ENCODE measurements at places on chromosomes 12 and 14.

- peaks cover 8% of the 10 kb centered on the region for H3K36me3 ChIP-seq
- no peak for DNase-seq
- H3K4me1 ChIP-seq, result no peaks in the 10 kb centered on the region
- H3K27me3 ChIP-seq, result peaks cover 39% of the 10 kb centered on the region
- H3K27ac ChIP-seq, result no peak overlapping the region
- H3K4me3 ChIP-seq, result no peak overlapping the region
Observed at GRCh38 chr12:15033641-15034040, 60.8 kb downstream of the PDE6H start.

DNA sequence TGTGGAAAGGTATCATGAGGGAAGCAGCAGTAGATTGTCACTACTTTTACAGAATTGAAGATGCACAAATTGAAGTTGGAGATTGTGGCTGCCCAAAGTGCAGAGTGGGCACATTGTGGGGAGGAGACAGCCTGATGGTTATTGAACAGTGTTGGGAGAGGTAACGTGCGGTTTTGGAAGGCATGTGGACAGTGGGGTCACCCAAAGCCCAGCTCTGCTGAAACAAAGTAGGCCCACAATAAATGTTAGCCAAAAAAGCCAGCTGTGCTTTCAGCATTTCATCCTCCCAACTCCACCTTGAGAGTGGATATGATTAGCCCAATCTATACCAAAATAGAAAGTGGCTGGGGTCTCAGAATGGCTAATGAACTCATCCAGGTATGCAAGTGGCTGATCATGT, 96.7 kb downstream of the TMX1 start:
- no peak overlapping the region for H3K4me3 ChIP-seq
- no peaks in the 10 kb centered on the region for H3K4me1 ChIP-seq
- H3K27ac ChIP-seq, result no peak overlapping the region
- no peaks in the 10 kb centered on the region for H3K36me3 ChIP-seq

DNA sequence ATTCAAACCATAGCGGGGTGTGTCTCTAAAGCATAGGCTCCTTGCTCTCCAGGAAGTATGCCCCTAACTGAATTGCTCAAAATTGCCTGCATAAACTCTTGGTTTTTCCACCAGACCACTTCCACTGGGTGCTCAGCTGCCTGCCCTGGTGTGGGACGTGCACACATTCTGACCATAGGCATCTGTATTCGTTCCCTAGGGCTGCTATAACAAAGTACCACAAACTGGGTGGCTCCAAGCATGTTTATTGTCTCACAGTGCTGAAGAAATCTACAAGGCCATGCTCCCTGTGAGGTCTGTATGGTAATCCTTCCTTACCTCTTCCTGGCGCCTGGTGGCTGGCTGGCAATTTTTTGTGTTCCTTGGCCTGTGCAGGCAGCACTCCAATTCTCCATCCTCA, 16.4 kb upstream of the GALNT6 start:
- no peaks in the 10 kb centered on the region for H3K36me3 ChIP-seq
- no peak overlapping the region for H3K4me3 ChIP-seq
- no peak overlapping the region for H3K27ac ChIP-seq

- no peaks in the 10 kb centered on the region for H3K27me3 ChIP-seq
- no peak overlapping the region for H3K27ac ChIP-seq
- no peaks in the 10 kb centered on the region for H3K4me1 ChIP-seq
- DNase-seq, result no peak
Observed at GRCh38 chr14:46198676-46199075, 452.9 kb downstream of the RPL10L start.

DNA sequence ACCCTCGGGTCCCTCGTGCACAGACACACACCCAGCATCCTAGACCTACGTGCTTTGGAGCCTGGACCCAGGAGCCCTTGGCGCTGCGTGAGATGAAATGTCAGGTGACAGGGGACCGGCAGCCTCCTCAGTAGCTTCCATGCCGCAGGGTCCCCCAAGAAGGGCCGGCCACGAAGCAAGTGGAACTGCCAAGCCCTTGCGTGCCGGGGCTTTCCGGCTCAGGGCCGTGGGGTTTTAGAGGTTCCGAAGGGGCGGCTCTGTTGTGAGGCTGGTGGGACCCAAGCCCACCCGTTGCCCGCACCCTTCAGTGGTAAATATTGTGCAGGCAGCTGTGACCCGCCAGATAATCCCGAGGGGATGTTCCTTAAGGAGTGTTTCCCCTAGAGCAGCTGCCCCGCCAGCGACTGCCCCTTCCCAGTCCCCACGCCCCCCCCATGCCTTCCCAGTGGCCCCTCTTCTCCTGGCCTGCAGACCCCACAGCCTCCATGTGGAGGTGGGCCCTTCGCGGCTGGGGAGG, 133.7 kb downstream of the ADGRD1 start:
- no peaks in the 10 kb centered on the region for H3K36me3 ChIP-seq
- H3K4me3 ChIP-seq, result no peak overlapping the region
- DNase-seq, result no peak
- H3K27ac ChIP-seq, result no peak overlapping the region

DNA sequence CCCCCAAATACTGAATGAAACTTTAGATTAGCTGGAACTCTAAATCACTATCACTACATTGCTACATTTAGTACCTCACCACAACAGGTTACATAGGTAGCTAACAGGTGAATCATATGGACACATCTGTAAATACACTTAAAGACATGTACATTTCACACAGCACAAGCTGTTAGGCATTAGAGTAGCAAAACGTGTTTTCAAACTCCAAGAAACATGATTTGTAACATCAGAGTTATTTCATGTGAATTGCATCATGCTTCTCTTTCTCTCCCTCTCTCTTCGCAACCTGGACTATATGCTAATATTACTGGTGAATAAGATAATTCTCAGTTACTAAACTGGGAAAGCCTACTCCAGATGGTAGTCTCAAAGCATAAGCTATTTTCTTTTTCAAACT, 4.3 kb downstream of the SEL1L start:
- no peak for DNase-seq
- peaks cover 16% of the 10 kb centered on the region for H3K36me3 ChIP-seq

All from naive B cell (primary cell).